ENCODE measurements at places on chromosomes 4 and X. TPM values are rescaled to one million over a fixed set of nuclear protein-coding genes. Genes with fewer than 3 reads are reported as not detected.

The CDS1 gene
- 7.5 TPM for total RNA-seq

- no peaks in the 10 kb centered on the region for H3K27me3 ChIP-seq
- DNase-seq, result no peak
- no peaks in the 10 kb centered on the region for H3K4me1 ChIP-seq
- no peak overlapping the region for H3K4me3 ChIP-seq
- no peaks in the 10 kb centered on the region for H3K36me3 ChIP-seq
- no peak overlapping the region for H3K27ac ChIP-seq
Observed at GRCh38 chr4:122542411-122543236, 78.2 kb downstream of the IL21 start.

DNA sequence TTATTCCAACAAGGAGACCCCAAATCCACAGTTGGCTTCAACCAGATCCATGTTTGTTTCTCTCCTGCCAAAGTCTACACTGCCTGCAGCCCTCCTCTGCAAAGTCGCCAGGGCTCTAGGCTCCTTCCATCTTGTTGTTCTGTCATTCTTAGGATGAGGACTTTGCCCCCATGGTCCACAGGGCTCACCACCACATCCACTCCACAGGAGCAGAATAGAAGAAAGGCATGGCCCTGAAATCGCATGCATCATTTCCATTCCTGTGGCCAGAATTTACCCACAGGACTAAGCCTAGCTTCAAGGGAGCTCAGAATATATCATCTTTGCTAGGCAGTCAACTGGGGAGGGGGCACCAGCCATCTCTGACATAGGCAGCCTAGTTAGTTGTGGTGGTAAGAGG, 254.7 kb downstream of the FBXW7 start:
- H3K27me3 ChIP-seq, result no peaks in the 10 kb centered on the region
- no peak for DNase-seq
- H3K27ac ChIP-seq, result no peak overlapping the region
- no peaks in the 10 kb centered on the region for H3K36me3 ChIP-seq
- H3K4me3 ChIP-seq, result no peak overlapping the region

DNA sequence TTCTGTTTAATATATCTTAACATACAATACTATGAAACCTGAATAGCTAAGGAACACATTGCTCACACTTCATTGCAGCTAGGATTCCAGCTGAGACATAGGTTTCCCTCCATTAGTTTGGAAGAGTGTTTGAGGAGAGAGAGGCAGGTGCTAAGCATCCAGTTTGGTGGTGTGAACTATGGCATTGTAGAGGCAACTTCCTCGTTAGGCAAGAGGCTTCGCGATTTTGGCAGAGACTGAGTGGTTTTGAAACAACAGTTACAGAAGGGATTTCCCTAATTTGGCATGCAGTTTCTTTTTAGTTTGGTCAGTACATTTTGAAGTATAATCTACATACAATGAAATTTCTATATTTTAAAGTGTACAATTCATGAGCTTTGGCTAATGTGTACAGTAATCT, 117.1 kb upstream of the BMP3 start:
- H3K36me3 ChIP-seq, result no peaks in the 10 kb centered on the region
- H3K4me1 ChIP-seq, result no peaks in the 10 kb centered on the region
- H3K27ac ChIP-seq, result no peak overlapping the region
- no peaks in the 10 kb centered on the region for H3K27me3 ChIP-seq
- H3K4me3 ChIP-seq, result no peak overlapping the region

GRCh38 chr4:35358001-35358584, 886.2 kb downstream of the ARAP2 start:
- H3K27ac ChIP-seq, result no peak overlapping the region
- no peak overlapping the region for H3K4me3 ChIP-seq
- no peaks in the 10 kb centered on the region for H3K27me3 ChIP-seq
- no peak for DNase-seq
- no peaks in the 10 kb centered on the region for H3K36me3 ChIP-seq

DNA sequence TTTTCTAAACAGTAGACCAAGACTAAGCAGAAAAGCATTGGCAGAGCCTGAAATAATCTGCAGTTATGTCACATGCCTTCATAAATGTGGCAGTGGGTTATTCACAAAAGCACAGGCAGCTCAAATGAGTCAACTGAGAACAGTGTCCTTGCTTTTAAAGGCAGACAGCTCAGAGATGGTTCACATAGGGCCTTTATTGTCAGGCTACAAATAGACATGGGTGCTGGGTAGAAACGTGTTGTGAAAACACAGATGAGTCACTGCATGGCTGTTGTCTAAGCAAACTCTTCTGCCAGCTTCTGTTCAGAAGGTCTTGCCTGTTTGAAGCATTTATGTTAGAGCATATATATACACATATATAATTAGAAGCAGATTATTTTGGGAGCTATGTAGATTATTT, 118.0 kb downstream of the SLC4A4 start:
- H3K4me1 ChIP-seq, result no peaks in the 10 kb centered on the region
- no peak for DNase-seq
- no peak overlapping the region for H3K27ac ChIP-seq
- H3K4me3 ChIP-seq, result no peak overlapping the region
